ENCODE measurements at places on chromosomes 1 and 21. TPM values are rescaled to one million over a fixed set of nuclear protein-coding genes. Genes with fewer than 3 reads are reported as not detected.

GRCh38 chr1:160078512-160079195 is 2.7 kb upstream of the KCNJ9 start:
- DNase-seq = no peak

DNA sequence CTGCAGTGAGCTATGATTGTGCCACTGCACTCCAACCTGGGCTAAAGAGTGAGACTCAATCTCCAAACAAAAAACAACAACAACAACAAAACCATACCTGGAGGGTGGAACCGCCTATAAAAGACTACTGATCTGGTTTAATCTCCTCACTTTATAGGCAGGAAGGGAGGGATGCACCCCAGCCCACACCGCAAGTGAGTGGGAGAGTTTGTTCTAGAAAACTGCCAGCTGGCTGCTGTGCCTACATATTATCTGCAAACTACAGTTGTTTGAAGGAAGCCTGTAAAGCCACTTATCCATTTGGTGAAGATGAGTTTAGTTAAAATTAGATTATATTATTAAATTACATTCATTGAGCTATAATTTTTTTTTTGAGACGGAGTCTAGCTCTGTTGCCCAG is 9.1 kb upstream of the SRSF10 start:
- no peak for DNase-seq

- no peak for DNase-seq
Measured at GRCh38 chr1:152127673-152128072, 12.4 kb upstream of the TCHH start.

DNA sequence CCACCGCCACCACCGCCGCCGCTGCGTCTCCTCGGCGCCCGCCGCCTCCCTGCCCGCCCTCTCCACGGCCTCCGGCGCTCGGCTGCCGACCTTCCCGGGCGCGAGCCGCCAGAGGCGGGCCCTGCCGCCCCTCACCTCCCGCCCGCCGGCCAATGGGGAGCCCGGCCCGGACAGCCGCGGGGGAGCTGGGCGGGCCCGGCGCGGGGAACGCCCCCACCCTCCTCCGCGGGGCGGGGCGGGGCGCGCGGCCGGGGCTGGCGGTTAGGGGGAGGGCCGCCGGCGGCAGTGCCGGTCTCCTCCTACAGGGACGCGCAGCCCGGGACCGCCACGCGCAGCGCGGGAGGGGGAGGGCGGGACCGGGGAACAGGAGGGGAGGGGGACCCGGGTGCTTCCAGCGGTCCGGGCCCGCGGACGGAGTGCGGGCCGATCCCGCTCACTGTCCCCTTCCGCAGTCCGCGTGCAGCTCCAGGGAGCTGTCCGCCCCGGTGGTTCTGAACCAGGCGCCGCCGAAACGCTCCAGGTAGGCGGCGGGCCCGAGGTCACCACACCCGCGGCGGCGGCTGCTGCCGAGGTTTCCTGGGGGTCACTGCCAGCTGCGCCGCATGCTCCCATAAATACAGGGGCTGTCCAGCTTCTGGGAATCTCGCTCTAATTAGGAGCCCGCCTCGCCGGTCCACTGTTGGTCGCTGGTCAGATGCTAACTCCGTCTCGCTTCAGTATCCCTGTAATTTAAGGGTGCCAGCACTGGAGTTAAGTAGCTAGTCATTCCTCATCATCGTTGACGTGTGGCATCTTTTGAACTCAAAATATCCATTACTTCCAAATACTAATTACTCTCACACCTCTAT is at the start of gene PGBD5:
TSS of gene PGBD5 (minus strand) at position 87 of the 848 bp plus-strand sequence. CDS start 404 bp downstream, outside the sequence.
- peak; percentile 88 for DNase-seq

The HPCA gene
- 2.0 TPM for total RNA-seq
